Stimulated activated CD4-positive, alpha-beta T cell treated with anti-CD3 and anti-CD28 coated beads, TNF-alpha, amount 100 ng/mL, for 1 hour (primary cell): ENCODE measurements at places on chromosomes 16 and 17.

- DNase-seq = no peak
Measured at GRCh38 chr16:11526655-11527350, 59.9 kb downstream of the LITAF start.

DNA sequence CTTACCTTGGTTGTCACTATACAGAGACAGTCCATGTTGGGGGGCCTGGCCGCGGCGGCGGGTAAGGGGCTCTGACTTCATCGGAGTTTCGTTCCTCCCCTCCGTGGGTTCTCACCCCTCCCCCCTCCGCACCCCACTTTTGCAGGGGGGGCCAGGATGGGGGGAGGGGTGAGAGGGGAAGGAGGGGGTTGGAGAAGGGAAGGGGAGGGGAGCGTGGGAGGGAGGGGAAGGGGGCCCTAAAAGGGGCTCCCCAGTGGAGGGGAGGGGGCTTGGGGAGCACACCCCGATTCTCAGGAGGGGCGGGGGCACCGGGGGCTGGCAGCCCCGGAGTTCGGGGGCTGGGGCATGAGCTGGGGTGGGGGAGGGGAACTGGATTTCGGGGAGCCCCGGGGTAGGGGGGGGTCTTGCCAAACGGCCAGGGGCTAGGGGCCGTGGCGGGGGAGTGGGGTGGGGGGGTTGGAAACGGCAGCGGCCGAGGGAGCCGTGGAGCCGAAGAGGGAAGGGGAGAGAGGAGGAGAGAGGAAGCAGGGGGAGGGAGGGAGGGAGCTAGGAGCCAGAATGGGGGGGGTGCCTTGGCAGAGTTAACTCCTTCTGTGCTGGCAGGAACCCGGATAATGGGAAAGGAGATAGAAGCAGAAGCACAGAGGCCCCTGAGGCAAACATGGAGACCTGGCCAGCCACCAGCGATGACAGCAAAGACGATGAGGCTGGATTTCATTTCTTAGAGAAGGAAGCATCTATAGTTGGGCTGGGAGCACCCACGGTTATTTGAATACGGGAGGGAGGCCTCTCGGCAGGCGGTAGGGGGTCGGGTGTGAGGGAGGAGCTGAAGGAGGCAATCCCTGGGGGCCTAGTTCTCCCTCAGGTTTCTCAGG is 2.3 kb downstream of the DLG4 start:
- DNase-seq = no peak

GRCh38 chr16:79171931-79172705 is 428.4 kb downstream of the MAF start:
- DNase-seq = no peak

- DNase-seq = no peak
Measured at GRCh38 chr16:14539631-14540030, 90.4 kb downstream of the PARN start.

- no peak for DNase-seq
Measured at GRCh38 chr17:63847525-63848249, 5.2 kb upstream of the SMARCD2 start.
